ENCODE measurements at places on chromosomes 13 and 19.

DNA sequence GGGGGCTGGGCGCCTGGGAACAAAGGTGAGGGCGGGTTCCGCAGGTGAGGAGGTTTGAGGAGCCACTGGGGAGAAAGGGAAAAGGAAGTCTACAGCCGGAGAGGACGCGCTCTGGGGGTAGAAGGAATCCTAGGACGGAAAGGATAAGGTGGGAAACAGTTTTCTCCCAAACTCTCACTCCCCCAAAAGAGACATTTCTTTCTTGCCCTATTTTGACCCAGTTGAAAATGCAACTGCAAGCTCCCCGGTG, 651 bp upstream of the POLR1D start:
- DNase-seq: no peak

- DNase-seq: no peak
These were observed 666 bp downstream of the POMP start for GRCh38 chr13:28659621-28659970.

DNA sequence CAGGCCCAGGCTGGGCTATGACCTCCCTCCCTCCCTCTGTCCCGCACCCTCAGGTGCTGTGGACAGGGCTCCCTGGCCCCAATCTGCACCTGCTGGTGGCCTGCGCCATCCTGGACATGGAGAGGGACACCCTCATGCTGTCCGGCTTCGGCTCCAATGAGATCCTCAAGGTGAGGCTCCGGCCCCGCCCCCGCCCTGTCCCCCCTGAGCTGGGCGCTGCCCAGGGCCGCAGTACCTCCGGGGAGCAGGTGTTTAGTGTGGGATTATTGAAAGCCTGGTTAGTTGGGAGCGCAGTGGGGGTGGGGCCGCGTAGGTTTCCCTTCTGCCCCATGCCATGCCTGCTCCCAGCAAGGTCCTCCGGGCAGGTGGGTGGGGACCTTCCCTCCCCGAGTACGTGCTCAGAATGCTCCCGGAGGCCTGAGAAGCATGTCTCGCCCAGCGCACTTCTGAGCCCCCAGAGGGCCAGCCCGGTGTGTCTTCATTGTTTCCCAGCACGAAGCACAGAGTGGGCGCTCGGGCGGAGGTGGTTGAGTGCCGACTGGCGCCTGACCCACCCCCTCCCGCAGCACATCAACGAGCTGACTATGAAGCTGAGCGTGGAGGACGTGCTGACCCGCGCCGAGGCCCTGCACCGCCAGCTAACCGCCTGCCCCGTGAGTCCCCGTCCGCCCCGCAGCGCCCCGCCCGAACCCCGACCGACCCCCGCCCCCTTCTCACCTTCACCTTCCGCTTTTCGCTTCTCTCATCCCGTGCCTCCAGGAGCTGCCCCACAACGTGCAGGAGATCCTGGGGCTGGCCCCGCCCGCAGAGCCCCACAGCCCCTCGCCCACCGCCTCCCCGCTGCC, 8.8 kb downstream of the IL4I1 start:
- DNase-seq: no peak

DNA sequence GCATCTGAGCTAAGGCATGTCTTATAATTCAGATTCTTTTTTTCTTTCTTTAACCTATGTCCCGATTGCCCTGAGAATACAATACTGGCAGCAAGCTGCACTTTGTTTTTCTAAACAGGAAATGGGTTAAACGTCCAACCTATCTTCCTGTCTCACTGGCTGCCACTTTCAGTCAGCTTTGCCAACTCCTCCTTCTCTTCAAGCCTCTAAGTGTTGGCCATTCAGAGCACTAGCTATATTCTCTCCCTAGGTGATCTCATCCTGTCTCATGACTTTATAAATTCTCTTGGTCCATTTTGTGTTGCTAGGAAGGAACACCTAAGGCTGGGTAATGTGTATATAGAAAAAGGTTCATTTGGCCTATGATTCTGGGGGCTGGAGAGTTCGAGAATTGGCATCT, 109.5 kb upstream of the TSC22D1 start:
- no peak for DNase-seq

DNA sequence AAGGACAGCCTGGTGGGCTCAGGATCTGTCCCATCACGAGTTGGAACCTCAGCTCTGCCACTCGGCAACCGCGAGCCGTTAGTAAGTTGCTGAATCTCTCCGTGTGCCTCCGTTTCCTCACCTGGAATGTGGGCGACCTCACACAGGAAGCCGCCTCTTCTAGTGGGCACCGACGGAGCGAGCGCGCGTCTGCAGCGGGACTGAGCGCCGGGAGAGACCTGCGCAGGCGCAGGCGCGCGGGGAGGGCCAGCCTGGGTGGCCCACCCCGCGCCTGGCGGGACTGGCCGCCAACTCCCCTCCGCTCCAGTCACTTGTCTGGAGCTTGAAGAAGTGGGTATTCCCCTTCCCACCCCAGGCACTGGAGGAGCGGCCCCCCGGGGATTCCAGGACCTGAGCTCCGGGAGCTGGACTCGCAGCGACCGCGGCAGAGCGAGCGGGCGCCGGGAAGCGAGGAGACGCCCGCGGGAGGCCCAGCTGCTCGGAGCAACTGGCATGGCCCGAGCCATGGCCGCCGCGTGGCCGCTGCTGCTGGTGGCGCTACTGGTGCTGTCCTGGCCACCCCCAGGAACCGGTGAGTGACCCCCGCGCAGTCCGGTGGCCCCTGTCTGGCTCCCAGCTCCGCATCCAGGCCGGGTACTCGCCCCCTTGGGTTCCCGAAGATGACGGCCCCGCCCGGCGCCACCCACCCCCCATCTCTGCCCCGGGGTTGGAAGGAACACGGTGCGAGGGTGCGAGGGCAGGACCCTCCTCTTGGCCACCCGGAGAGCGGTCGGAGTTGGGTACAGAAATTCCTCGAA, at the start of gene PVR:
Gene PVR (plus strand): TSS at position 306 of the 797 bp plus-strand sequence. CDS start 187 bp downstream, at position 493.
- peak; percentile 70 for DNase-seq

- no peak for DNase-seq
These were observed 66.5 kb downstream of the SERP2 start for GRCh38 chr13:44440046-44440608.

- no peak for DNase-seq
These were observed 238.3 kb upstream of the MAB21L1 start for GRCh38 chr13:35714588-35715377.

GRCh38 chr13:107217251-107217650, 649.3 kb upstream of the ARGLU1 start:
- DNase-seq: no peak

- DNase-seq: no peak
These were observed 8.4 kb downstream of the GADD45B start for GRCh38 chr19:2484178-2484937.

DNA sequence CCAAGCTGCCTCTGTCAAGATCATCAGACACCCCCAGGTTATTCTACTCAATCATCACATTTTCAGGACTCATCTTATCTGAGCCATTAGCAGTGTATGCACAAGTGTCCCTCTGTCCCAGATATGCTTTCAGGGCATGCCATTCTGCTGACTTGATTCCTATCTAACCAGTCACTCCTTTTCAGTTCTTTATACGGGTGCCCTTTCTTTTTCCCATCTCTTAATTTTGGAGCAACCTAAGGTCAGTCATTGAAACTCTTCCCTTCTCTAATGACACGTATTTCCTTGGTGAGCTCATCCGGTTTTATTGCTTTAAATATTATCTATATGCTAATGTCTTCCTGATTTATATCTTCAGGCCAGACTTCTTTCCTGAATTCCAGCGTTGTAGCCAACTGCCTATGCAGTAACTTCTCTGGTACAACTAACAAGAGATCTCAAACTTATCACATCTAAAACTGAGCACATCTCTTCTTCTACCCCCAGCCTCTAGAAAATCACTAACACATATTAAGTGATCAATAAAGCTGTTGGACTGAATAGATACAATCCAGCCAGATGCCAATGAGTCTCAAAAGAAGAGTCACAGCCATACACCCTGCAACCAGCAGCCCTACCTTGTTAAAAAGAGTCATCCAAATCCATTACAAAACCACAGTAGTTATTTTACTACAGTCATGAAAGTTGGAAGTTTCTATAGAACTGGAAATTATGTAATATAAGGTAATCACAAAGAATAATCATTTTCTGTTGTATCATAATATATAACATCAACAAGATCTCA, 58.8 kb downstream of the DCLK1 start:
- DNase-seq: no peak

- peak; percentile 67 for DNase-seq
These were observed 7.8 kb upstream of the ATP12A start for GRCh38 chr13:24672141-24673132.

DNA sequence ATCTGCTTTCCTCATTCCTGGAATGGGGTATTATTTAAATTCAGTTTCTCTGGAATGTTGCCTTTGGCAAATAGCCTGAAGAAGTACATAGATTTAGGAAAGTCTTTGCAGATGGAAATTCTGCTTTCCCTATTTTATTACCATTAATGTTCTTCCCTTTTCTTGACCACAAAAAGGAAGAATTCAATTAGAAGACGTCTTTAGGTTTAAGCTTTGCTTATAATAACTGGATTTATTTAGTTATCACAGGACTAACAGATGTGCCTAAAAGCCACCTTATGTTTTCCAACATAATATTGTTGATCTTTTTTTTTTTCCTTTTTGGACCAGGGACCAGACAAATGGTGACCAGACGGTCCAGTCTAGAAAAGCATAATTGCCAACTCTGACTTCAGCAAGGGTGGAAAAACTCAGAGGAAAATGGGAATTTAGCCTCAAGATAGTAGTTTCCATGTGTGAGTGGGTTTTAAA, 210.1 kb upstream of the SPRY2 start:
- no peak for DNase-seq

DNA sequence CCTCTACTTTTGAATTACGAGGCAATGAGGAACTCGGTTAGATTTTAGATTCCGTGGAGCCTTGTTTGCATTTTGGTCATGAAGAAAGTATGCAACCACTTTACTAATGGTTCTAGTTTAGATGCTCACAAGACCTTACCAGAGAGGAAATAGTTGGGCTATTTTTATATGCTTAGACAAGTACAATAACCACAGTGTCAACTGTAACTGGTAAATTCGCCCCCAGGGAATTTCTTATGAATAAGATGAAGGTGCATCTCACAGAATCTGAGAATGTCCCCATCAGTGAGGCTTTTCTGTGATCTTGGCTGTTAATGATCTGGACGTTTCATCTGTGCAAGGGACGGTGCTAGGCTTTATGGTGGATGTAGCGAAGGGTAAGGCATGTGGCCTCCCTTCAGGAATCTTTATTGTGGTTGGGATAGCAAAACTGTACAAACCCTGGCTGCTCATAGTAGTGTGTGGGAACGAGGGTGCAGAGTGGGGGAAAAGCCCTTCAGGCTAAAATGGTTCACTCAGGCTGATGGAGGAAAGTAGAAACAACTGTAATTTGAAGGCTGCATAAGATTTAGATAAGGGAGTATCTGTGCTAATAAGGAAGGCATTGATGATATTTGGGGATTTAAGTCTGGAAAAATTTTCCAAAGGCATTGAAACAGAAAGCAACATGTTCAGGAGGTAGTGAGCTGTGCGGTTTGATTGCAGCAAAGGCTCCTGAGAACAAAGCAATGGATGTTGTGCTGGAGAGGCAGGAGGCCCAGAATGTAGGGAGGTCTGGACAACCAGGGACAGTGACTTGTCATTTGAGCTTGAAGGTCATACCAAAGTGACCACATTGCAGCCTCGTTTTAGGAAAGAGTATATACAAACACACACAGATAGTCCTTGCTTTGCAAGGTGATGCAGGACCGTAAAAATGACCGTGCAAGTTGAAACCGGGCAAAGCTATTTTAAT, 28.4 kb downstream of the UBAC2 start:
- no peak for DNase-seq

DNA sequence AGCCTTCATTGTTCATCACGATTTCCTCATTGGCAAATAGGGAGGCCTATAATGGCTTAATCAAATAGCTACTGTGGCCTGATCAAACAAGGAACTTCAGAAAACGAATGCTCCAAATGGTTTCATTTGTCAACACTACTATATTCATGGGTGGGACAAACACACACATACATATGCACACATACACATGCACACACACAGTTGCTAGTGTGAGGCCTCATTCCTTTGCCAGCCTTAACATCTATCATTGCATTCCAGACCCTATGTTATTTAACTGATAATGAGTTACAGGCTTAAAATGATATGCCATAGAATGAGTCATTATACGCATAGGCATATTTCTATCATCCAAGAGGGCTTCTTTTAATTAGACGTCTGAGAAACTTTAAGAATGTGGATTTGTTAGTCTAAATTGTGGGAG, 140.2 kb downstream of the KLF5 start:
- DNase-seq: no peak

- DNase-seq: no peak
These were observed 5.5 kb downstream of the C2CD4C start for GRCh38 chr19:403221-404027.

GRCh38 chr13:110108348-110109139, 198.4 kb downstream of the COL4A1 start:
- DNase-seq: peak; percentile 67

DNA sequence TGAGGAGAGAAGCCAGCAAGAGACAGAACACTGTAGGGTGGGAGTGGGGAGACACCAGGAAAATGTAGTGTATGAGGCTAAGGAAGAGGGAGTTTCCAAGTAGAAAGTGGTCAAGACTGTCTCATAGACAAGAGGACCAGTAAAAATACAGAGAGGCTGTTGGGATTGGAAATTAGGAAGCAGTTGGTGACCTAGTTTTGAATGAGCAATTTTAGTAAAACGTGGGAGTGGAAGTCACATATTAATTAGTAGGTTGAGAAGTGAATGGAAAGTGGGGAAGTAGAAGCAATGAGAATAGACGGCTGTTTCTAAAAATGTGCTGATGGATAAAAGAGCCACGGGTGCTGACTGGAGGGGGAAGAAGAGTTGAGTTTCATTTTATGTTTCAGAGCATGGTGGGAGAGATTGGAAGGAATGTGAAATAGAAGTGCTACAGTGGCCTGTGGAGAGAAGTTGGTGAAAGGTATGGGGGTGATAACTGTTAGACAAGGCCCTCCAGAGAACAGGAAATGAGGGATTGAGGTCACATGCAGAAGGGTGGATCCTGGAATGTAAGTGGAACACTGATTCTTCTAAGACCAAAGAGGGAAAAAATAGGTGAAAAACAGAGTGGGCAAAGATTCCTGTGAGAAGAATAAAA, 247.3 kb downstream of the MTUS2 start:
- DNase-seq: no peak

- peak; percentile 54 for DNase-seq
These were observed at the start of gene ARHGAP45 for GRCh38 chr19:1066748-1067340. Gene ARHGAP45, plus strand, starts transcription at chr19:1067167. Its CDS starts 239 bp downstream, at chr19:1067406.

- DNase-seq: no peak
These were observed 33.6 kb downstream of the GJA3 start for GRCh38 chr13:20127262-20127561.

GRCh38 chr13:111066544-111066943, 48.6 kb upstream of the ARHGEF7 start:
- DNase-seq: no peak
